ENCODE measurements at places on chromosomes 12 and 14. TPM values are rescaled to one million over a fixed set of nuclear protein-coding genes. Genes with fewer than 3 reads are reported as not detected.

- DNase-seq: no peak
These were observed 25.1 kb upstream of the EIF5 start for GRCh38 chr14:103308717-103309616.

DNA sequence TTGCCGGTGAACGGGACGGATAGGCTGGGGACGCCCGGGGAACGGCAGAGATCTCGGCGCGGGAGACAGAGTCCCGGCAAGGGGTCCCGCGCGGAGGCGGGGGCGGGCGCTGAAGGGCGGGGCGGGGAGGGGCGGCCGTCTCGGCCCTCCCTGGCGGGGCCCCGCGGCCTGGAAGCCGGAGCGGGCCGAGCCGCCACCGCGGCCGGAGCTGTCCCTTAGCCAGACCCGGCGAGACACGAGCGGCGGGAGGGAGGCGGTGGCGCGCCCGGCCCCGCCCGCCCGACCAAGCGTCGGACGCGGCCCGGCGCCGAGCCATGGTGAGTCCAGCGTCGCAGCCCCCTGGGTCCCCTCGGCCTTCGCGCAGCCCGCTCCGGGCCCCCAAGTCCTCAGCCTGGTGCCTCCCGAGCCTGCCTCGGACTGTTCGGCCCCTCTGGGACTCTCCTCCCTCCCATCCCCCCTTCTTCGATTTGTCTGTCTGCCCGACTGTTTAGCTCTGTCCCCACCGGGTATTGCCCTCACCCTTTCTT is at the start of gene ARHGEF40:
Gene ARHGEF40, plus strand, starts transcription at position 222 of the 527 bp plus-strand sequence. Its CDS starts 93 bp downstream, at position 315.
- DNase-seq: no peak

DNA sequence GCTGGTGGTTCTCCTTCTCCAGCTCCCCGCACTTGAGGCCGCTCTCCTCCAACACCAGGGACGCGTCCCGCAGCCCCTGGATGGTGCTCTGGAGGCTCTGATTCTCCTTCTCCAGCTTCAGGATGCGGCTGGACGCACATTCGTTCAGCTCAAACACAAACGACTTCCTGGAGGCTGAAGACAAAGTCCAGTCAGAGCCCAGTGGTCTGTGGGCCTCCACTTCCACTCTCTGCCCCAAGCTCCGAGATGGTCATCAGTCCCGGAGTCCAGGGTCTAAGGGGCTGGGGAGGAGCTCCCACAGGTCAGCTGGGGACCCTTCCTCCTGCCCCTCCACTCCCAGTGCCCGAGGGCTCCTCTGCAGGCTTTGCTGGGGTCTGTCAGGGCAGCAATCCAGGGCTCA is 76.6 kb upstream of the GPR68 start:
- DNase-seq: no peak

- no peak for DNase-seq
These were observed 235.3 kb downstream of the KSR2 start for GRCh38 chr12:117733549-117733805.

The ZNF410 gene
- 23.4 TPM for total RNA-seq

Data from right atrium auricular region (tissue), 2 donors.